ENCODE measurements at places on chromosomes 12 and 14.

GRCh38 chr12:124551268-124552144, 15.9 kb downstream of the NCOR2 start:
- DNase-seq, result no peak

DNA sequence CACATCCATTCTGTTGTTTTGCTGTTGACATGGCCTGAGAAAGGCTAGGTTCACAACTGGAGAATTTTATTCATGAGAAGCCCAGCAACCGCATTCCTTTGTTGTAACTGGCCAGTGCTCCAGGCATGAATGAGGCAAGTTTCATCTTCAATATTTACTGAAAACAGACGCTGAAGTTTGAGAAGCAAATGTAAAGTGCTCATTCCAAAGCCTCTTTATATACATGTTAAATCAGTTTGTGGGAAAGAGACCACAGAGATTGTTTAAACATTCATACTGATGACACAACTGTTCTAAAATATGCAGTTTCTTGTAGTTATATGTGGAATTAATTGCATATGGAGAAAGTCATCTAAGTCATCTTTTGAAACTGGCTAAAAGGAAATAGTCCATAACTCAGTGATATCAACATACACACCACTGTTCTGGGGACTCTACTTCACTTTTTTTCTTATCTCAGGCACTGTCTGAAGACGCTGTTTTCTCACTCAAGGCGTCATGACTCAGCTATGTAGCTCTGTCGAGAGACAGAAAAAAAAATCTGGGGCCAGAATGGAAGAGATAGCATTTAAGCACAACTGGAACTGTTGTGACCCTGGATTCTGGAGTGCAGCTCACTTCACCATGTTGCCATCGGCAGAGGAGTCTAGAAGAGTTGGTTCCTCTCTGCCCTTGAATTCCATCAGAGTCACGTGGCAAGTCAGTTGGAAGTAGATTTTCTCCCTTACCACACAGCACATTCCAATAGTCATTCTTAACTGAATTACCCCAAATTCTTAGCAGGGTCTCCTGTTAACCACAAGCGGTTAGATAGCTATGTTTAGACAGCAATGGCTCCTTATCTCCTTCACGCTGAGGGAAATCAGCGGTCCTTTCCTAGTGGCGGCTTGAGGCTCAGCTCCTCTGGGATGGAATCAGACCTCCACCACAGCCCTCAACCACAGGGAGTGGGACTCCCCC, 258.4 kb upstream of the HMGA2 start:
- no peak for DNase-seq

GRCh38 chr14:77151918-77152588, 10.5 kb upstream of the ZDHHC22 start:
- DNase-seq, result no peak

GRCh38 chr14:103629503-103630121, 601 bp downstream of the KLC1 start:
- DNase-seq, result no peak

GRCh38 chr12:14613718-14614117, 46.0 kb upstream of the PLBD1 start:
- no peak for DNase-seq

DNA sequence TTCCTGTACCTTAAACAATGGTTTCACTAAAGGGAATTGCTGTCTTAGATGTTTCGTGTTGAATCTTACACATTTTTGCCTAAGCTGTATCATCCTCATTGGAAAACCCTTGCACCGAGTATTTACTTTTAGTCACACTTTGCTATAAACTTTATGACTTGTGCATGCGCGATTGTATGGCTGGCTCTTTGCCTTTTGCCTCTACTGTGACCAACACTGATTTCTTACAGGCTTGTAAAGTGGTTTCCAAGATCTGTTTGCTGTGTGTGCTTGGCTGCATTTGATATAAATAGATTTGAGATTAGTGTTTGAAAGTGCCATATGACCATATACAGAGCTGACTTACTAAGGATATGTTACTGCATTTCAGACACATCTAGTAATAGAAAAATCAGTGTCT, 40.5 kb downstream of the RASSF3 start:
- no peak for DNase-seq

- DNase-seq, result no peak
Observed at GRCh38 chr12:76666290-76666835, 97.6 kb upstream of the ZDHHC17 start.

GRCh38 chr14:22890416-22890815, 7.4 kb downstream of the REM2 start:
- no peak for DNase-seq

DNA sequence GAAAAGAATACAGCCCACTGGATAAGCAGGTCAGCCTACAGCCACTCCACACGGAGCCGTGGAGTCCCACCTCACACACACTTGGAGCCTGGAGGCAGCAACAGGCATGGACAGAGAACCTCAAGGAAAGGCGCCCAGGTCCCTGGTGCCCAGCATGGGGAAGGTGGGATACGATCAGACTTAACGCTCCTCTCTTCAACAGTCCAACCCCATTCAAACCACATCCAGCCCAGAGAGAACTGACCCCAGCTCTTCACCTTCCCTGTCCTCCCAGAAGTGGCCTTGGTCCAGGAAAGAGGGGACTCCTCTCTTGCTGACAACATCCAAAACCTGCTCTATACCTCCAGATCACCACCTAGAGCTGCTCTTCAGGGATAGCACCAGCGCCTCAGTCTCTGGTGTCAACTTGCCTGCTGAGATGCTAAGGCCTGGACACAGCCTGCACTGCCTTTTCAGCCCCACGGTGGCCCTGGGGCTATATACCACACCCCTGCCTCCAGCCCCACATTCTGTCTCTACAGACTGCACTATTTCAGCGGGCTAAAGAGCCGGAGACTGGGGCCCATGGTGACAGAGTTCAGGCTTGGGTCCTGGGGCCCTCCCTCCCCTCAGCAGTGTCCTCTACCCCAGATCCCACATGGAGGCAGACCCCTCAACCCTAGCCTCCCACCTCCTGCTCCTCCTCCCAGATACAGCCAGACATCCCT, 7.0 kb downstream of the ADCY6 start:
- DNase-seq, result no peak

DNA sequence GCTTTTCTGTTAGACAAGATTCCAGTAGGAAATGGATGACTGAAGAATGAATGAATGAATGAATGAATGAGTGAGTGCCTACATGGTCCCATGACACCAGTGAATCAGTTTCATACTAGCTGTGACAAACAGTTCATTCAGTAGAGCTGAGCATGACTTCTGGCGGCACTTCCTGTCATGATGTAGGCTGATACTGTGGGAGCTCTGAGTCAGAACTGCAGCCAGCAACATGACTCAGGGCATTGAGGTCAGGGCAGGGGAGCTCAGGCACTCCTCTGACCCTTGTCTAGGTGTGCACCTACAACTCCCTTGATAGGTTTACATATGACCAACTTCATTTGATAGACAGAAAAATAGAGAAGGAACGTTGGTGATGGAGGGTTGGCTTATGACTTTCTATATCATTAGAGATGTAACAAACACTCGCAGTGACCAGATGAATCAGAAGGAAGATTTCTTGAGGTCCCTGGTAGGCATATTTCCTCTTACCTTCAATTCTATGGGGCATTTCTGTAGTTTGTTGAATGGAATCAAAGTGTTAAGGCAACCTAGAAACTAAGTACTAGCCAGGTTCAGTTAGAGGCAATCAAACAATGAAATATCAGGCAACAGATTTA, 139.3 kb upstream of the ARHGAP5 start:
- DNase-seq, result no peak

- no peak for DNase-seq
Observed at GRCh38 chr14:96092936-96093335, 53.8 kb downstream of the C14orf132 start.

- DNase-seq, result no peak
Observed at GRCh38 chr12:126248871-126249403, 1183.7 kb downstream of the AACS start.

GRCh38 chr12:127881371-127882140, 385.4 kb upstream of the TMEM132C start:
- DNase-seq, result no peak

- DNase-seq, result no peak
Observed at GRCh38 chr12:94265539-94265938, 117.2 kb downstream of the PLXNC1 start.

DNA sequence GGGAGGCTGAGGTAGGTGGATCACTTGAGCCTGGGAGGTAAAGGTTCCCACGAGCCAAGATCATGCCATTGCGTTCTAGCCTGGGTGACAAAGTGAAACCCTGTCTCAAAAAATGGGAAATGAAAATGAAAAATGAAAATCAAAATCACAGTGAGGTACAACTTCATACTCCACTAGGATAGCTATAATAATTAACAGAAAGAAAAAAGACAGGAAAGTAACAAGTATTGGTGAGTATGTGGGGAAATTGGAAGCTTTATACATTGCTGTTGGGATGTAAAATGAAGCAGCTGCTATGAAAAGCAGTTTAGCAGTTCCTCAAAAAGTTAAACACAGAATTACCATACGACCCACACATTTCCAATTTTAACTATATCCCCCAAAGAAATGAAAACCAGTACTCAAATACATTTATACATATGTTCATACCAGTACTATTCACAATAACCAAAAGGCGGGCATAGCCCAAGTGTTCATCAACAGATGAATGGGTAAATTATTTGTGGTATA, 22.2 kb downstream of the SGPP1 start:
- DNase-seq, result no peak

DNA sequence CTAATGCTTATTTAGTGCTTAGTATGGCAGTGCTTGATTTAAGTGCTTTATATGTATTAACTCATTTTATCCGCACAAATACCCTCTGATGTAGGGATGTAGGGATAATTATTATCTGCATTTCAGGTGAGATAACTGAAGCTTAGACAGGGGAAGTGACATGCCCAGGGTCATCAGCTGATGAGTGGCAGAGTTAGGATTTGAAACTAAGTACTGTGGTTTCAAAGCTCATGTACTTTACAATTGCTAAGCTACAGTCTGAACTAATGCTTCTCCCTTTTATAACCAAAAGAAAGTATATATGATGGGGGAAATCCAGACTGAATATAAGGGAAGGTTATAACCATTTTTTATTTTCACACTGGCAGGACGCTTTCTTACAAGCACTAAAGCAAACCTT, 229.6 kb upstream of the NAV3 start:
- no peak for DNase-seq

DNA sequence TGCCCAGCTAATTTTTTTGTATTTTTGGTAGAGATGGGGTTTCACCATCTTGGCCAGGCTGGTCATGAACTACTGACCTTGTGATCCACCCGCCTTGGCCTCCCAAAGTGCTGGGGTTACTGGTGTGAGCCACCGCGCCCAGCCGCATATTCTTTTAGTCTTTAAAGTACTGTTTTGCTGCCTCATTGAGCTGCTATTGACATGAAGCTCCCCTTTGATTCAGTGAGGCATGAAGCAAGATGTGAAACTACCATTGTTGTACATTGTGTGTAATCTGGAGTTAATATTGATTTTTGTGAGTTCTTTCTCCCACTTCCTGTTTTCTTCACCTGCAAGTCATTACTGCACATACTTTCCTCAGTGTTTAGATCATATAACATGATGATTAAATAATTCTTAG, 80.8 kb downstream of the MNAT1 start:
- DNase-seq, result no peak

DNA sequence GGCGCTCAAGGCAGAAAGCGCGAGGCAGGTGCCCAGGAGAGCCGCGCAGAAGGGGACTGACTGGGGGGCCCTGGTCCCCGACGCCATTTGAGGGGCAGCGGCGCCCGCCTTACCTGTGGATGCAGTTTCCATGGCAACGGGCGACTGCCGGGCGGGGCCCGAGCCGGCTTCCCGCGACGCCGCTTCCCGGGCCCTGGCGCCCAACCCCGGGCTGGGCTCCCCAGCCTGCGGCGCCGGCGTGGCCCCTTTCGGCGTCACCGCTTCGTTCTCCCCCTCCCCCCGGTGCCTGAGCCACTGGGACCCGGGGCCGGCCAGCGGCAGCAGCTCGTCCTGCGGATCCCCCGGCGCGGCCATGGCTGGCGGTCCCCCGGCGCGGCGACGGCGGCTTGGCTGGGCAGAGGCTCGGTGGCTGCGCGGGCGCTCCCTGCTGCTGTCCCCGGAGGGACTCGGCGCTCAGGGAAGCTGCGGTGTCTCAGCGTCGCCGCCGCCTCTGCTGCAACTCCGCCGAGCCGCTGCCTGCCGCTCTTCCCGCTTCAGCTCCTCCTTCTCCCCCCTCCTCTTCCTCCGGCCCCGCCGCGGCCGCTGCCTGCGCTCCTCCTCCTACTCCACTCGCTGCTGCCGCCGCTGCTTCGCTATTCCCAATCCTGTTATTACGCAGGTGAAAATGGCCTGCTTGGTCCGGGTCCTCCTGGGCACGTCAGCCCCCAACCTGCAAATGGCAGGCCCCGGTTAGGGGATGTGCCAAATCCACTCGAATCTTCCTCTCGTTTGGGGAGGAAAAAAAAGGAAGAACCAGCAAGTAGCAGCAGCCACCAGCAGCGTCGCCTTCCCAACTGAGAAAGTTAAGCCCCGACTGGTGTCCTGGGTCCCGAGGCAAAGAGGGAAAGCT, at the start of gene RTN1:
Gene RTN1, minus strand, starts transcription at position 500 of the 889 bp plus-strand sequence. Its CDS starts 146 bp downstream, at position 354.
- no peak for DNase-seq

GRCh38 chr12:108629824-108630476, 3.7 kb downstream of the SELPLG start:
- DNase-seq, result no peak

DNA sequence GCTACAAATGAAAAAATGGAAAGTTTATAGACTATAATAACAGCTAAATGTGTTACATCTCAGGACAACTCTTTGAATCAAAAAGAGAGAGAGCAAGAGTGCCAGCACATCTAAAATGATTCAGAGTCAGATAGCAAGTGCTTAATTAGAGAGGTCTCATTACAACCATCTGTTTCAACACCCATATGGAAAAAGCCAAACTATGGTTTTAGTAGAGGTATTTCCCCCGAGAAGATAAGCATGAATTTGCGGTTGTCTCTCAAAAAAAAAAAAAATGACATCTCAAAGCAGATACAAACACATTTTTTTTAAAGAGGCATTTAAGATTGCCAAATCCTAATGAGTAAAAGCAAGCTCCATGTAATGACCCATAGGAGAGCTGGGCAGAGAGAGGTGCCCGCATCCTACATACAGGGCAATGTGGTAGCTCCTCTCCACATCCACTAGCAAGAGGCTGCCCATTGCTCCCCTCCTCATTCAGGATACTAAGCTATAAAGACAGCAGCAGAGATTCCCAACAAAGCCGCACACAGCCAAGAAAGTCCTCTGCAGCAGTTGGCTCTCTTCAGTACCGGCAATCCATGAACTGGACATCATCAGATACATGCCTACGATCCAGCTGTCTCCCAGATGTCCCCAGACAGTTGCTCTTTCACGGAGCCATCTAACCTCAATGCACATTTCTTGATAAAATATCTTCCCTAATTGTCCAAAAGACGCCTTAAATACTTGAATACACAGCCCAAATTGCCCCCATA, 100.4 kb downstream of the EFCAB11 start:
- DNase-seq, result no peak

DNA sequence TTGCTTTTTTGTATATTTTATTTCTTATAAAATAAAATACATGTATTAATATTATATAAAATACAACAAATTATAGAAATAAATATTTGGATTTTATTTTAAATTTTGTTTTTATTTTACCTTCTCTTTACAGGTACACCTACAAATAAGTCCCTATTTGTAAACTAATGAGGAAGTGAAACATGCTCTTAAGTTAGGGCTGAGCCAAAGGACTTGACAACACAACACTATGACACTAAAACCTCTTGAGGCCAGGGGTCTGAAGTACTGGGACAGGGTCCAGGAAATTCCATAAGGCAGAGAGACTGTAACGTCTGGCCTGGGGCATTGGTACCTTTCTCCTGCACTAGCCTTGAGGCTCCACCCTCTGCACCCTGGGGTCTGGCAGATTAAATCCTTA, 293.2 kb downstream of the FOXN3 start:
- no peak for DNase-seq

Data from stimulated activated CD8-positive, alpha-beta memory T cell treated with anti-CD3 and anti-CD28 coated beads, Interleukin-4, amount 100 ng/mL, for 1 hour (primary cell).